Activated T-helper 1 cell treated with anti-CD3 and anti-CD28 coated beads, Interleukin-2, amount 50 U/mL, for 16 hours (primary cell): ENCODE measurements at places on chromosomes 16 and 17.

DNA sequence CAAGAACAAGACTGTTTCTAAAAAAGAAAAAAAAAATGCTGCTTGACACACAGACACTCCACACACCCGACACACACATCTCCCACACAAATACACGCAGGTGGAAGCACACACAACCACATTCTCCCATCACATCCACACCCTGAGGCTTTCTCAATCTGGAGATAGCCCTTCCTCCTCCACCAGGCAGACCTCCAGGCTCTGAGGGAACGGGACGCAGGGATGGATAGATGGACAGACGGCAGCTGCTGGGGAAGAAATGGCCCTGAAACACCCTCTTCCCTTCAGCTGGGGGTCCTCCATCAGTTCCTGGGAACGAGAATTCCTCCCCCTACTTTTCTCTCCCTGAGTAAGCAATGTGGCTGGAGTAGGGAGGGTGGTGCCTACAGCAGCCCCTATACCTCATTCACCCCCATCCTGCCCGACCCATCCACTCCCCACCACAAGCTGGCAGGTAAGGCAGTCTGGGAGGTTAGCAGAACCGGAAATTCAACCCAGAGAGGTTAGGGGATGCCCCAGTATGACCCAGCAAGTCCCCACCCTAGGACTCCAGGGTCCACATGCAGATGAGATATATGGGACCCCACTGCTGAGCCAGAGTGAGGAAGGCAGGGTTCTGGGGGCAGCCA lies 4.1 kb upstream of the LITAFD start:
- no peak for DNase-seq

DNA sequence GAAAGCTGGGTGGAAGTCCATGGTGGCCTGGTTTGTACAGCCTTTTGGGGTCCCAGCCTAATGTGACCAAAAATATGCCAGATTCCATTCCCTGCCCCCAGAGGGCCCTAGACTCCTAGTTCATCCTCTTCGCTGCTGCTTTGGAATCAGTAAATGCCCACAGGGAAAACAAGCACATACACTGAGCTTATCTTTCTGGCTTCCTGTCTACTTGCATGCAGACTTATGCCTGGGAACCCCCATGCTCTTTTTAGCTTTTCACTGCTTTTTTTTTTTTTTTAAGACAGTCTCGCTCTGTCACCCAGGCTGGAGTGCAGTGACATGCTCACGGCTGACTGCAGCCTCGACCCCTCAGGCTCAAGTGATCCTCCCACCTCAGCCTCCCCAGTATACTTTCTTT lies 6.2 kb upstream of the CD300LG start:
- DNase-seq, result no peak

GRCh38 chr17:59561042-59561441 lies 4.4 kb upstream of the DHX40 start:
- no peak for DNase-seq

DNA sequence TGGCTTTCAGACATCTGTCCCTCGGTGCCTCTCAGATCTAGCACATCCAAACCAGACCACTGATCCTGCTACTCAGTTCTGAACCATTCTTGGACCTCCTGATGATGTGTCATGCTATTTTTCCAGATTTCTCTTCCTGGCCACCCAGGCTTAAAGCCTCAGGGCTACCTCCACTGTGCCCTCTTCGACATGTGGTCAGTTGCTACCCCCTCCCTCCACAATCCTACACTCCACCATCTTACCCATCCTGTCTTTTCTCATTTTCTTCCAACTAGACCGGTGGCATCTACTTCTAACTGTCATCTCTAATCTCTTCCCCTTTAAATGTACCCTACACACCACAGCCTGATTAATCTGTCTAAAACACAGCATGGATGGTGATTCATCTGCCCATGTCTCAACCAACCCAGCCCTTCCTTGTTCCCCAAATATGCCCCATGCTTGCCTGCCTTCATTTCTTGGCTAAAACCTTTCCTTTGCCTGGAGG lies 478.6 kb downstream of the SLC39A11 start:
- no peak for DNase-seq

GRCh38 chr17:29146369-29146972 lies 33.7 kb downstream of the MYO18A start:
- DNase-seq, result no peak
